ENCODE measurements at places on chromosomes 12 and 14. TPM values are rescaled to one million over a fixed set of nuclear protein-coding genes. Genes with fewer than 3 reads are reported as not detected.

NKX2-1 gene
- not detected for total RNA-seq

DNA sequence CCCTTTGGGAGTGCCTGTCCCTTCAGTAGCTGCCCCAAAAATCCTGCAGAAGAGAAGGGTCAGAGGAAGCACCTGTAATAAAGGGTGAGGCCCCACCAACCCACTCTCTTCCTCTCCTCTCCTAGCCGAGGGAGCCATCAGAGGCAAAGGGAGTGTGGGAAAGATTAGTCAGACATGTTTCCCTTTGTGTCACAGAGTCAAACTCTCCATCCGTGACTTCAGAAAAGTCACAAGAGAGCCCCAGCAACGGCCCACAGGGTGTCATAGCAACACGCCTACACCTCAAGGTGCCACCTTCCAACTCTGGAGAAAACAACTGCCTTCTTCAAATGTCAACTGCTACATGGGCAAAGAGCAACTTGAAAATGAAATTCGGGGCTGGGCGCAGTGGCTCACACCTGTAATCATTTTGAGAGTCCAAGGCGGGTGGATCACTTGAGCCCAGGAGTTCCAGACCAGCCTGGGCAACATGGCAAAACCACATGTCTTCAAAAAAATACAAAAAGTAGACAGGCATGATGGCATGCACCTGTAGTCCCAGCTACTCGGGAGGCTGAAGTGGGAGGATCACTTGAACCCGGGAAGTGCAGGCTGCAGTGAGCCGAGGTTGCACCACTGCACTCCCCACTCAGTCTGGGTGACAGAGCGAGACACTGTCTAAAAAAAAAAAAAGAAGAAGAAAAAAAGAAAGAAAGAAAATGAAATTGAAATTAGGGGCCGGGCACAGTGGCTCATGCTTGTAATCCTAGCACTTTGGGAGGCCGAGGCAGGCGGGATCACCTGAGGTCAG is 17.7 kb upstream of the CD27 start:
- DNase-seq: no peak

- DNase-seq: no peak
These were observed 234.7 kb downstream of the ANO2 start for GRCh38 chr12:5710260-5710878.

DNA sequence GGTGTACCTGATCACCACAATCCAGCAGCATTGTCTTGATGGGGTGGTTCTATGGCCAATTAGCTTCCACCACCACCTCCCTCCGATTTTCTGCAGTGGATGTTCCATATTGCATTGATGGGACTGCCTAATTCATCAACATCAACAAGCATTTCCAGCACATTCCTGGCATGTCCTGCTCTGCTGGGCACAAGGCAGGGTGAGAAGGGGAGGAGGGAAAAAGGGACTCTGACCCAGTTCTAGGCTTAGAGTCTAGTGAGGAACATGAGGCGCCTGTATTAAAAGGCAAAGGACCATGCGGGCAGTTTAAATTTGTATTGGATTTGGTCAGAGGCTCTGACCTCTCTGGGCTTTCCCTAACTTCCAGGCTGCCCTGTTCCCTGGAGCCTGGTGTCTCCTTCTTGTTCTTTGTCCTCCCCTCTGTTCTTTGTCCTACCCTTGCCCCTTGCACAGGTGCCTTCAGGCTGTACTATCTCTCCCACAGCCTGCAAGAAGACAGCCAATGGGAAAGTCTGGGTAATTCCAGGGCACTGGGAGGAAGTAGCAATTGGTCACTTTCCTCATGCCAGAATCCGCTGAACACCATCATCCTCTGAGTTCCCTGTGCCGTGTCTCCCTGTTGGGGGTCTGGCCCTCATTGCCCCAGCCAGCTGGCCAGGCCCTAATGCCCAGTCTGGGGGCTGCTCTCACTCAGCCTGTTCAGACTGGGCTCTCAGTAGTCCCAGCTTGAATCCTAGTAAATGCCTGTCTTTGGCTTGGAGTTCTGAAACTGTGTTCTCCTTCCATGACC is 43.3 kb downstream of the TSPAN11 start:
- DNase-seq: no peak

- peak; percentile 5 for DNase-seq
These were observed 162.7 kb upstream of the PWP1 start for GRCh38 chr12:107522692-107523477.

EID3 gene
- 8.7 TPM for total RNA-seq
